ENCODE measurements at places on chromosomes 5 and 9. TPM values are rescaled to one million over a fixed set of nuclear protein-coding genes. Genes with fewer than 3 reads are reported as not detected.

LRRC19 gene
- 0.64 TPM for total RNA-seq

NOXA1 gene
- 6.5 TPM for total RNA-seq

- no peak for DNase-seq
Observed at GRCh38 chr9:91915524-91916263, 34.3 kb downstream of the ROR2 start.

DNA sequence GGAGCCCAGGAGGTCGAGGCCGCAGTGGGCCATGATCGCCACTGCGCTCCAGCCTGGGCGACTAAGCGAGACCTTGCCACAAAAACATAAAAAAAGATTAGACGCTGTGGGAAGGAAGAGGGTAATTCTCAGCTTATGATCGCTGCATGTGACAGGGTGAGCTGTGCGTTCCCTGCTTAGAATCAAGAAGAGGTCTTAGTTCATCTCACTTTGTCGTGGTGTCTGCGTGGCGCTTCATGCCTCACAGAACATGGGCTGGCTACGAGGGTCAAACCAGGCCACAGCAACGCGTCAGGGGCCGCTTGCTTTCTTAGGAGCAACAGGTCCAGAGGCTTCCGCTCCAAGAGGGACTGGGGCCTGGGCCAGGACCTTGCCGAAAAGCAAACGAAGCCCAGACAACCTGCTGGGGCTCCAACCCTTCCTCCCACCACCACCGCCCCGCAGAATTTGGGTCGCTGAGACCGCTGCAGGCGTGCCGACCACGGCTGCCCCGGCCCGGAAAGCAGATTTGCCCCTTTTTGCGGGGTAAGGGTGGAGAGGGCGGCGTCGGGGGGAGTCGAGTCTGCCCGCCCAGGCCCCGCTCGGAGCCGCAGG is 10.0 kb upstream of the GRIN1 start:
- no peak for DNase-seq

GRCh38 chr9:131031005-131031641 is 22.1 kb downstream of the LAMC3 start:
- DNase-seq: no peak

GRCh38 chr9:16681652-16681987 is 188.8 kb downstream of the BNC2 start:
- no peak for DNase-seq

DNA sequence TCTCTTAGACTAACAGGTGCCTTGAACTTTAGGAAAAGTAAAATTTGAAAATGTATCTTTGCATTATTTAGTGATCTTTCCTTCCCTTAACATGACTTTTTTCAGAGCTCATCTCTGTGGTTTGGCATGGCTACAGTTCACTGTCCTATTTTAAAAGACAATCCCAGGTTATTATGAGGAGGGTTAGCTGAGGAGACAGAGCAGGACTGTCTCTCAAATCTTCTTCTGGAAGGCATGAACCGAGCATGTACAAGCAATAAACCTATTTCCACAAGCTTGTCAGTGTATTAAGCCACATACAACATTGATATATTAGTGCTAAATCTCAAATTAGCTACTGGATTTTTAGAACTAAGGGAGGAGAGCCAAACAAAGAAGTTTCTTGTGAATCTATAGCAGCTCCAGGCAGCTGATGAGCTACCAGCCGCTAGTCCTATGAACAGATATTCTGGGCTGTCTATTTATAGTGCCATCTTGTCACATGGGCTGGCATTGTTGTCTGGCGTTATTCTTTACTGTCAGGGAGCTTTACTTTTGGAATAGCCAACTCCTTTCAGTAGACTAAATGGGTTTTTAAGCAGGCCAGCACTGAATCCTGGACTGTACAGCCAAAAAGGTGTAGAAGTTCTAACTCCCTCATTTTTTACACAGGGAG is 171.2 kb upstream of the ACTBL2 start:
- no peak for DNase-seq

- DNase-seq: no peak
Observed at GRCh38 chr9:75909776-75910175, 19.3 kb downstream of the PCSK5 start.

DNA sequence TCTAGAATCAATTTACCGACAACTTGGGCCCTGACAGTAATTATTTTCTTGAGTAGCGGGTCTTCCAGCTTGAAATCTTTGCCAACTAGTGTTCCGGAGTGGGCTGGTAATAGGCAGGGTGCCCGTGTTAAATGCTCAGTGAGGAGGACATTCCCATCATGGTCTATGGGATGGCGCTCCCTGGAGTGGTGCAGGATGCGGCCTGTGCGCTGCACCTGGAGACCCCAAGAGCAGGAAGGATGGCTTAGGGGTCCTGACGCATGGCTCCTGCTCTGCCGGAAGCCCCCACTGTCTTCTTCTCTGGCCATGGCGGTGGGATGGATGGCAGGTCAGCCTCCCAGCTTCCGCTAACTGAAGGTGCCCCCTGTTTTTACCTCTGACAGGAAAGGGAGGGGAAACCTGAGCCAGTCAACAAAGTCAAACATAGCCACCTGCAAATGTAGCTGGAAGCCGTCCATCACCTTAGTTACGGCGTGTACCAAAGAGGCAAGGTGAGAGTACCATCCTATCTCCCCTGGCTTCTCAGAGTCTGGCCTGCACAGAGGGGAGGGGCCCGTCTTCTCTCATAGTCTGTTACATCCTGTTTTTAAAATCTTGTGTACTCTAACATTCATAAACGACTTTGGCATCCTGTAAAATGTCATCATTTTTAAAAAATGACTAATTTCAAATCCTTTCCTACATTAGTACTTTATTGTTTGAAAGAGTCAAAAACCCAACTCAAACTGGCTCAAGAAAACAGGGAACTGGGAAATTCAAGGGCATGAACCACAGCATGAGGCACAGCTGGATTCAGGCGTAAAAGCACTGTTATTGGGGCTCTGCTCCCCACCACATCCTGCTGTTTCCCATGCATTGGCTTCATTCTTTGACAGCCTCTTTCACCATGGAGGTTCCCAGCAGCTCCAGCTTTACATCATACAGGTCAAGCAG is 28.5 kb upstream of the UNC5A start:
- peak; percentile 29 for DNase-seq

DNA sequence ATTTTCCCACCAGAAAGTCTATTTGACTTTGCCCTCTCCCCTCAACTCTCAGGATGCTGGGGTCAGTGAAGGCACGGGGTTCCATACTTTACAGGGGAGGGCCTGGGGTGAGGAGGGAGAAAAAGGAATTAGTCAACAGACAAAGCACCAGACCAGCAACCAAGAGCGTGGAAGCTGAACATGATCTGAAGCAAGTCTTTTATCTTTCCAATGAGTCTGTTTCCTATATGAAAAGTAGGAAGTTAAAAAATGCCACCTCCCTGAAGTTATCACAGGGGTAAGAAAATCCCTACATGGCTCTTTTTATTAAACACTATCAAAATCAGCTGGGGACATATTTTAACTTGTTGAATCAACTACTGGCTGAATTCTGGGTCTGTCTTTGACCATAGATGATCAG is 337.0 kb downstream of the TRPM3 start:
- no peak for DNase-seq
